Endothelial cell (in vitro differentiated cells): ENCODE measurements at places on chromosomes 6 and 20.

DNA sequence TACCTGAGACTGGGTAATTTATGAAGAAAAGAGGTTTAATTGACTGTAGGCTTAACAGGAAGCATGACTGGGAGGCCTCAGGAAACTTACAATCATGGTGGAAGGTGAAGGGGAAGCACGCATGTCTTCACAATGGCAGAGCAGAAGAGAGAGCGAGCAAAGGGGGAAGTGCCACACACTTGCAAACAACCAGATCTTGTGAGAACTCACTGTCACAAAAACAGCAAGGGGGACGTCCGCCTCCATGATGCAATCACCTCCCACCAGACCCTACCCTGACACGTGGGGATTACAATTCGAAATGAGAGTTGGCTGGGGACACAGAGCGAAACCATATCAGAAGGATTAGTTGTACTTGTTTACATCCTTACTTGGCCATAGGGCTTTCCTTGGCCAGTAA, 49.7 kb downstream of the FIG4 start:
- peak overlapping the region; percentile 70 for H3K4me3 ChIP-seq
- H3K27ac ChIP-seq: no peak overlapping the region
- peaks cover 4% of the 10 kb centered on the region for H3K4me1 ChIP-seq
- peaks cover 15% of the 10 kb centered on the region for H3K36me3 ChIP-seq
- DNase-seq: no peak
- H3K27me3 ChIP-seq: no peaks in the 10 kb centered on the region

DNA sequence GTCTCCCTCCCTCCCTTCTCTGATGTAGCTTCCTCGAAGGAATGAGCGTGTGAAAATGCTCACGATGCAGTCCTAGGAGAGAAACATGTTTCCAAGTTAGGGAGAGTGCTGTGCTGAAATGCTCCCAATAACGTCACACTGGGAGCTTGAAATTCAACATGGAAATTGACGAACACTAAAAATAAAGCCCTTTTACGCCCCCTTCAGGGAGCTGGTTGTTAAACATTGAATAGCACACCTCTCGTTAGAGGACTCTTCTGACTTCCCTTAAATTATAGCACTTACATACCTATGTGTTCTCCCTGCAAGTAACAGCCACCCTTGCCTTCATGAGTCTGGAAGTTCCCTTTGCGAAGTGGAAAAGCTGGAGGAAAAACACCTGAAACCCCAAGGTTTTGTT, 88.6 kb downstream of the BFSP1 start:
- H3K4me1 ChIP-seq: no peaks in the 10 kb centered on the region
- DNase-seq: peak; percentile 13
- no peak overlapping the region for H3K27ac ChIP-seq
- H3K27me3 ChIP-seq: peaks cover 1% of the 10 kb centered on the region
- H3K36me3 ChIP-seq: no peaks in the 10 kb centered on the region
- no peak overlapping the region for H3K4me3 ChIP-seq

DNA sequence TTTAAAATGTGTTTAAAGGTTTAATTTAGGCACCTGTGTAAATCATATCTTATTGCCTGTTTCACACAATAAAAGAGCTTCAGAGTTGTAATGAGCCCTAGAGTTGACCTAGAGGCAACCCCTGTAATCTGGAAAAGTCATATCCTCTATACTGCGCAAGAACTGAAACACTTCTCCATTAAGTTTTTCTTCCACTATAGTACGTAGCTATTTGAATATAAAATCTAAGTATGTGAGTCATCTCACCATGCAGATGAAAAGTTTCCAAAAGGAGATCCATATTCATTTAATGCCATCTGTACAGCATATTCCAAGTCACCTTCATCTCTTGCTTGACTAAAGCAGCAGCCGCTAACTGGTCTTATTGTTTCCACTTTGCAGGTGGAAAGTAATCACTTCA, 26.0 kb upstream of the TAAR1 start:
- no peak overlapping the region for H3K4me3 ChIP-seq
- no peak for DNase-seq
- H3K27ac ChIP-seq: no peak overlapping the region
- no peaks in the 10 kb centered on the region for H3K36me3 ChIP-seq
- H3K4me1 ChIP-seq: peaks cover 26% of the 10 kb centered on the region

DNA sequence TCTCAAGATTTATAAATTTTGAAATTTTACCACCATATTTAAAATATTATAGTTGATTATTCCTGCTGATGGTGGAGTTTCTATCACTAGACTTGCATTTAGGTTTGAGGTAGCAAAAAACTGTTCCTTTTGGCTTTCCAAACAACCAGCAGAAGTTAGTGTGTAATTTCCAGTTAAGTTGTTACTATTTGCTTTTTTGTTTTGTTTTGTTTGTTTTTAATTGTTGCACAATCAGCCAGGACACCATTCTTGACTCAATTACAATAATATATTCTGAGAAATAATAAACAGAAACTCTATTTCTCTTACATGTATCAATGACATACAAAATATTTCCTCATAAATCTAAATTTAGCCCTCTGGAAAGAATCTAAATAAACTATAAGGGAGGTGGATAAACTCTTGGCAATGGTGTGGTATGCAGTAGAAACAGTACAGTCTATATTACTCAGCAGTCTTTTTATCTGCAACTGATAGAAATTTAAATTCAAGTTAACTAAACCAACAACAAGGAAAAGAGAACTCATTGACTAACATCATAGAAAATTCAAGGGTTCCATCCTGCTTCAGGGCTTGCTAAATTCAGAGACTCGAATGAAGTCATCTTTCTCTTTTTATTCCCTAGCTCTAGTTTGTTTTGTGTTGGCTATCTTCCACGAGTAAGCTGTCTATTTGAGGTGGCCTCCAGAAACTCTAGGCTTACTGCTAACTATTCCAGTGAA, 19.4 kb upstream of the COL19A1 start:
- H3K27ac ChIP-seq: no peak overlapping the region
- no peak overlapping the region for H3K4me3 ChIP-seq
- no peaks in the 10 kb centered on the region for H3K4me1 ChIP-seq
- no peaks in the 10 kb centered on the region for H3K27me3 ChIP-seq
- no peak for DNase-seq

DNA sequence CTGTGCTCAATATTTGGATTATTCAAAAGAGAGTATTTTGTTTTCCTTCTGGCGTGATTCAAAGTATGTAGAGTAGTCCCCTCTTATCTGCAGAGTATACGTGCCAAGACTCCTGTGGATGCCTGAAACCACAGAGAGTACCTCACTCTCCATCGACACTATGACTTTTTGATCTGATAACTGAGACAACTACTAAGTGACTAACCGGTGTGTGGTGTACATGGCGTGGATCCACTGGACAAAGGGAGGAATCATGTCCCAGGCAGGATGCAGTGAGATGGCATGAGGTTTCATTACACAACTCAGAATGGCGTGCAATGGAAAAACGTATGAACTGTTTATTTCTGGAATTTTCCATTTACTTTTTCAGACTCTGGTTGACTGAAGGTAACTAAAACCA, 112.2 kb upstream of the PDE7B start:
- H3K4me3 ChIP-seq: no peak overlapping the region
- H3K4me1 ChIP-seq: no peaks in the 10 kb centered on the region
- no peaks in the 10 kb centered on the region for H3K36me3 ChIP-seq
- no peaks in the 10 kb centered on the region for H3K27me3 ChIP-seq
- H3K27ac ChIP-seq: no peak overlapping the region
- DNase-seq: no peak
